ENCODE measurements at places on chromosomes 2 and 18.

DNA sequence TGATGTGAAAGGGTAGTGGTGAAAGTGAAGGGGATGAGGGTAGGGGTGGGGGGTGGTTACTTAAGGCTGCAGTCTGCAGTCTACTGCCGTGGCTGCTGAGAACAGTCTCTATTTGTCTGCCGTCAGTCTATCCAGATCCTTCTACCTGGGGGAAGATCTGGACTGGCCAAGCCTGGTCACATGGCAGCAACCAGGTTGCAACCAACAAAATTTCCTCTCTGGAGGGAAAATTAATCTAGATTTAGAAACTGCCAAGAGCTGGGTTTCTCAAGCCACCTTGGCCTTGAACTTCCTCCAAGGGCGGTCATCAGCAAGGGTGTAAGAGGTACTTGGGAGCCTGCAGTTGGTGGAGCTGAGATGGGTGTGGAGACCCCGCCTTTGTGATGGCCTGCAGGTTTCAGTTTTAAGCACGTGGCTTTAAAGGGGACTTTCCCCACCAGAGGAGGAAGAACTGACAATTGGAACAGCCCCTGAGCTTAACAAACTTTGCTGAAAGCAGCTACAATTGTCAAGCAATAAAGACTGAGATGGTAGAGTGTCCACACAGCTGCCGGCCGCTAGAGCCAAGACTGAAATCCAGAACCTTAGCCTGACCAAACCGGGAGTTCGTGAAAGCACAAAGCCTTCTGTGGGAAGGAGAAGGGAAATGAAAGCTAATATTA, 31.4 kb upstream of the KCMF1 start:
- DNase-seq, result no peak

DNA sequence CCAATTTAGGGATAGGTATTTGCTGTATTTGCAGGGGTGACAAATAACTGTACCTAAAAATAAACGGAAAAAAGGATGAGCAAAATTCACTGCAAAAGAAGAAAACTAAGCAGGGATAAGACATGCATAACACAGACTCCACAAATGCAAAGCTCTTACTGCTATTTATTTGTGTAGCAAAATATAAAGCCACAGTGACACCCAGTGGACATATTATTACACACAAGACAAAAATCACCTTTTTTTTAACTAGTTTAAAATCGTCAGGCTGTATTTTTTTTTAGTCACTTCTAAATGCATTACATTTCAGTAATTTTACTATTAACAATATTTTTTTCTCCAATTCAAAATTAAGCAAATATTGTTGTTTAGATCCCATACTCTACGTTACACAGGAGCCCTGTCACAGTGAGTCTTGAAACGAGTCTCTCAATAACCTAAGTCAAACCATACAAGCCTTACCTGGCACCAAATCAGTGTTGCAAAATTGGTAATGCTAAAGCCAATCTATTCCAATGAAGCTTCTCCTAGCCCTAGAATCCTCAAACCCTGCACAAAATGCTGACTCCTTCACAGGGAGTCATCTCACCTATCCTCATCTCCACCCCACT, 23.7 kb downstream of the METTL4 start:
- DNase-seq, result peak; percentile 50

GRCh38 chr2:19349911-19350677, 8.3 kb downstream of the OSR1 start:
- DNase-seq, result no peak

DNA sequence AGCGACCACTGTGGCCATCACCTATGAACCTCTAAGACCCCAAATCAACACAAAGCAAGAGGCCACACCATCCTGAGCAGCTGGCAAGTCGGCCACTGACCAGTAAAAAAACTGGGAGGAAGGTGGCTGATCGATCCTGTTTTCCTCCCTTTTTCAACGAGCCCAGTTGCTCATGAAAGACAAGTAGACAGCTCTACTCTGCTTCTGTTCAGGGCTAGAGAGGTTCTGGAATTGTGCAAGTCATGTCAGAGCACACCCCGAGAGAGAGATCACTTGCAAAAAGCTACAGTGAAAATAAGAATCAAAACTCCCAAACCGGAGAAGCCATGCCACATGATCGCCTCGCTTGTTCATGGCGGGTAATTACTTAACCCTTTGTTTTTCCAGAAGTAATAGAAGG, 34.6 kb downstream of the ZNF516 start:
- no peak for DNase-seq

DNA sequence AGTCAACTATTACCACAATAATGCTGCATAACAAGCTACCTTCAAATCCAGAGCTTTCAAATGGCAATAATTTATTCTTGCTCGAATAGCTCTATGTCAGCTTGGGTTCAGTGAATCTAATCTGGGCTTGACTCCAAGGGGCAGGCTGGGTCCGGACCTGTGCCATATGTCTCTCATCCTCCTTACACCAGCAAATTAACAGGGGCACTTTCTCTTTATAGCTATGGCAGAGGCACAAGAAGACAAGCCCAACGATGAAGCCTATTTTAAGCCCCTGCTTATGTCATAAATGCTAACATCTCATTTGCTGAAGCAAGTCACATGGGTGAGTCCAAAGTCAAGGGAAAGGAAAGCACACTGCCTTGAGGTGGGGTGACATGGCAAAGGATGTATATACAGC, 13.3 kb upstream of the ZNF521 start:
- no peak for DNase-seq

GRCh38 chr2:179604598-179604997, 256.8 kb downstream of the ZNF385B start:
- DNase-seq, result no peak

GRCh38 chr2:65514555-65515195, 82.3 kb upstream of the SPRED2 start:
- peak; percentile 30 for DNase-seq

DNA sequence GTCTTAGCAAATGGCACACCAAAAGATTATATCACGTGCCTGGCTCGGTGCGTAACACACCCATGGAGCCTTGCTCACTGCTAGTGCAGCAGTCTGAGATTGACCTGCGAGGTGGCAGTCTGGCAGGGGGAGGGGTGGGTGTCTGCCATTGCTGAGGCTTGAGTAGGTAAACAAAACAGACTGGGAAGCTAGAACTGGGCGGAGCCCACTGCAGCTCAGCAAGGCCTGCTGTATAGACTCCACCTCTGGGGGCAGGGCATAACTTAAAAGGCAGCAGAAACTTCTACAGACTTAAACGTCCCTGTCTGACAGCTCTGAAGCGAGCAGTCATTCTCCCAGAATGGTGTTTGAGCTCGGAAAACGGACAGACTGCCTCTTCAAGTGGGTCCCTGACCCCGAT, 55.9 kb upstream of the FSHR start:
- DNase-seq, result no peak

DNA sequence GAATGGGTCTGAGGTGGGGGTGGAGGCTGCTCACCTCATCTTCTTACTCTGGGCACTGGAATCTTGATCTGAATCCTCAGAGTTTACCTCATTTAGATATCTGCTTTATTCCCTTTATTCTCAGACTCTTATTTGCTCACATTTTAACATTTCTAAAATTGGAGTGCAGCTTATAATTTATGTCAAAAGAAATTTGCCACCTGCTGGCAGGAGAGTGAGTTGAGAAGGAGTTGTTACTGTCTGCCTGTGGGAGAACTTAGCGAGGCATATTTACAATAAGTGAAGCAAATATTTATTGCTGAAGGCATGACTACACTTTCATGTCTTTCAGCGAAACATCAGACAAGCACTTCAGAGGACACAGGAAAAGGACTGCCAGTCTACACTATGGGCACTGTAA, 16.4 kb upstream of the KIAA2012 start:
- no peak for DNase-seq

DNA sequence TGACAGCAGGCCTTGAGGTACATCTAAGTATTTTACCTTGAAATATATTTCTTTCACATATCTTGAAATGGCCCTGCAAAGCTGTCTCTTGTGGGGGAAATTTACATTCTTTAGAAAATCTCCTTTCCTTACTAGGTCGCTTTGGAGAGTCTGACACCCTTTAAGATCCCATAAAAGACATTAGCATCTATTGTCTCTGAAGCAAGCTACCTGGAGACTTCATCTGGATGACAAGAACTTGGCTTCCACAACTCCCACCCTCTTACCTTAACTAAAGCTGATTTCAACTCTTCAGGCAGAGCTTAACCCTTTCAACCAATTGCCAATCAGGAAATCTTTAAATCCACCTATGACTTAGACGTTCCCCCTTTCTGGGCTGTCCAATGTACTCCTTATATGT, 219.3 kb downstream of the PIEZO2 start:
- no peak for DNase-seq

GRCh38 chr2:241864168-241864849, 5.2 kb upstream of the RTP5 start:
- DNase-seq, result no peak

GRCh38 chr2:63984606-63985359, 34.4 kb downstream of the VPS54 start:
- DNase-seq, result no peak

GRCh38 chr18:46310675-46311345, 206.6 kb downstream of the HAUS1 start:
- DNase-seq, result no peak

- no peak for DNase-seq
Measured at GRCh38 chr2:74162951-74163350, 15.2 kb upstream of the BOLA3 start.

DNA sequence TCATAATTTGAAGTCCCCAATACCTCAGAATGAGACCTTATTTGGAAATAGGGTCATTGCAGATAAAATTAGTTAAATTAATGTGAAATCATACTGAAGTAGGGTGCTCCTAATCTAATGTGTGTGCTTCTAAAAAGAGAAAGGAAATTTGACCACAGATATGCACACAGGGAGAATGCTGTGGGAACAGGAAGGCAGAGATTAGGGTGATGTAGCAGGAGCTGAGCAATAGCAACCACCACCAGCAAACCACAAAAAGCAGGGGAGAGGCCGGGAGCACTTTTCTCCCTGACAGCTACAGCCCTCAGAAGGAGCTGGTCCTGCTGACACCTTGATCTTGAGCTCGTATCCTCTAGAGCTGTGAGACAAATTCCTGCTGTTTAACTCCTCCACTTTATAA, 24.6 kb upstream of the SCG2 start:
- peak; percentile 82 for DNase-seq

DNA sequence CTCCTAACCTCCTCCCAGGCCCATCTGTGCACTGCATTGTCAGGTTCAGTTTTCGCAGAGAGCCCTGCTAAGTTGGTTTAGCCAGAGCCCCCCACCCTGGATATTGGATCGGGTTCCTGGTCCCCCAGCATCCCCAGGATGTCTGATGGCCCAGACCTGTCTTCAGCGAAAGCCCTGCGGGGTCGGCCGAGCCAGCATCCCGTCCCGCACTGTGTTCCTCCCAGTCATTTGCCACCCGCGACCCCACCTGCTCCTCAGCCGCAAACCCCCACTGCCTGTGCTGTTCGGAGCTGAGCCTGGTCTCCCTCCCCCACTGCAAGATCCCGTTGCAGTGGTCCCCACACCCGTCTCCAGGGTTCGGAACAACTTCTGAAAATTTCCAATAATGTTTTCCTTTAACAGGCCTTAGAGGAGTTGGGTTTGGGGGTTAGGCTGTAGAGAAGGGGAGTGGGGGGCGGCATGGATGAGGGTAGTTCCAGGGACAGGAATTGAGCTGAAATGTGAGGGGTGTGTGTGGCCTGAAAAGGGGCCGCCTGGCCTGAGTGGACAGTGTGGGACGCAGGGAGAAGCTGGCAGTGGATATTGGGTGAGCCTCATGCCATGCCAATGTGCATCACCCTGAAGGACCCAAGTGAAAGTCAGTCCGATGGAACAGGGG, 1.6 kb upstream of the COPS9 start:
- DNase-seq, result no peak

GRCh38 chr18:61690418-61691138, 202.2 kb downstream of the RNF152 start:
- no peak for DNase-seq

- no peak for DNase-seq
Measured at GRCh38 chr2:95348609-95349567, 51.7 kb downstream of the KCNIP3 start.

DNA sequence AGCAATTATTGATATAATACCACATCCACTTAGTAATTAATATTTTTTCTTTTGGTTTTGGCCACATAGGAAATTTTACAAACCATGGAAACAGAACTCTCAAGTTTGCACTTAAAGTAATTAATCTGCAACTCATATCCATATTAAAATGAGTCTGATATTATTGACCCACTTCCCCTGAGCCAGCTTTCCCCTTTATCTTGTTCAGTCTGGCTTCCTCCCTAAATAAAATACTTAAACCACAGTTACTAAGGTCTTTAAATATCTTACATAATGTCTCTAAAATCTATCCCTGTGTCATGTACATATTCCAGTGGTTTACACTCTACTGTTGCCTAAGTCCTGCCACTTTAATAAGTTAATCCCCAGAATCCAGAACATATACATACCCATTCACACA, 564.9 kb upstream of the FSHR start:
- no peak for DNase-seq

DNA sequence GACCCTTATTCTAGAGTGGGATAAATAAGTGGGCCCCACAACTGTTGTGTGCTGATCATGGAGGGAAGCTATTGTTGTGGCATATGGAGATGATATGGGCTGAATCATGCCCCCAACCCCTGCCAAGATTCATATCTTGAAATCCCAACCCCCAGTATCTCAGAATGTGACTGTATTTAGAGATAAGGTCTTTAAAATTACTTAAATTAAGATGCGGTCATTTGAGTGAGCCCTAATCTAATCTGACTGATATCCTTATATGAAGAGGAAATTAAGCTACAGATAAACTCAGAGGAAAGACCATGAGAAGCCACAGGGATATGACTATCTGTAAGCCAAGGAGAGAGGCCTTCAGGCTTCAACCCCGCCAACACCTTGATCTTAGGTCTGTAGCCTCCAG, 188.3 kb upstream of the RND3 start:
- no peak for DNase-seq
